Stimulated activated CD4-positive, alpha-beta T cell treated with anti-CD3 and anti-CD28 coated beads, TNF-alpha, amount 100 ng/mL, for 24 hours (primary cell): ENCODE measurements at places on chromosomes 3 and 15.
A peak's percentile ranks its signal among the peaks of the same experiment; 100 is the strongest.

- DNase-seq, result no peak
Observed at GRCh38 chr3:6255229-6255628, 605.7 kb upstream of the GRM7 start.

- no peak for DNase-seq
Observed at GRCh38 chr15:100601163-100601562, 821 bp downstream of the LINS1 start.

- no peak for DNase-seq
Observed at GRCh38 chr3:99711351-99711750, 73.0 kb downstream of the COL8A1 start.

- no peak for DNase-seq
Observed at GRCh38 chr3:130626049-130626448, 109.1 kb downstream of the COL6A6 start.

DNA sequence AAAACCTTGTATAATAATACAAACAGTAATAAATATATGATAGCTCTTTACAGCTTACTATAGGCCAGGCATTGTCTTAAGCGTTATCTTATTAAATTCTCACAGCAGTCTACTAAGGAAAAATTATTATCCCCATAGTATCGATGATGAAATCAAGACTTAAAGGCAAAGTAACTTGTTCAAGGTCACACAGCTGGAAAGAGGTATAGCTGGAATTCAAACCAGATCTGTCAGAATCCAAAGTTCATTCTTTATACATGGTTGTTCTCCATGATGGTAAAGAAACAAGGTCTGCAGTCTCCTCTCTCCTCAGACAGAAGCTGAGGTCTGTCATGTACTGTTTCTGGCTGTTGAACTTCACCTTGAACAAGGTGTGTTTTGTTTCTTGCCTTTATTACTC lies 15.4 kb upstream of the SLC22A13 start:
- DNase-seq, result no peak

DNA sequence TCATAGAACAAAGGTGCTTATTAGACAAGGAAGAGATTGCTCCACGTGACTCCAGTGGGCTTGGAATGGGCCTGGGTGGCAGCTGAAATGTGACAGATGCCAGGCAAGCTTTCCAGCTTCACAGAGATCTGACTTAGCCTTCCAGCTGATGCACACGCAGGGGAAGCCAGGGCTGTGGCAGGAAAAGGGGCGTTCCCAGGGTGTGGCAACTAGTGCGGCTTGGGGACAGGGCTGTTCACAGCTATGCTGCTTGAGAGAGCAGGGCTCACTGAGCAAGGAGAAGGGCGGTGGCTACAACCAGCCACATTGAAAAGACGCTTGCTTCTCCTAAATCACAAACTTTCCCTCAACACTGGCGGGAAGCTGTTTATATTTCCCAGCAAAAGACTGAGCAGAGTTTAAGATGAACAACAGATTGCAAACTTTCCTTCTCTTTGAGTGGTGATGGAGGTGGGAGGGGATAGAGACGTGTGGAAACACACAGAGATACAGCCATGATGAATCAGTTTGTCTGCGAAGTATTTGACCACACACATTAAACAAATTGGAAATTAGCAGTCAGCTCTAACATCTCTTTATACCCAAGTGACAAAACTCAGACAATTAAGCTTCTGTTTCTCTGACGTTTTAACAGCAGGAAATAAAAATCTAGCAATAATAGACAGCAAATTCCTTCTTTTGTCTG lies 127.5 kb downstream of the BDH1 start:
- DNase-seq, result peak; percentile 28

DNA sequence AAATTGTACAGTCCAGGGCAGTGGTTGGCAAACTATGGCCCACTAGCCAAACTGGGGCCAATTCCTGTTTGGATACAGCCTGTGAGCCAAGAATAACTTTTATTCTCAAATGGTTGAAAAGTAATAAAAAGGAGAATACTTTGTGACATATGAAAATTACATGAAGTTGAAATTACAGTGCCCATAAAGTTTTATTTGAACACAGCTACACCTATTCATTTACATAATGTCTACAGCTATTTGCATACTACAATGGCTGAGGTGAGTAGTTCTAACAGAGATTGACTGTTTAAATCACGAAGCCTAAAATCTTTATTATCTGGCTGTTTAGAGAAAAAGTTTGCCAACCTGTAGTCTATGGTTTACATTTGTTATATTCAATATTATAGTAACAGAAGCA lies 600.1 kb downstream of the MAGI1 start:
- DNase-seq, result no peak
